ENCODE measurements at places on chromosomes 6 and 20. TPM values are rescaled to one million over a fixed set of nuclear protein-coding genes. Genes with fewer than 3 reads are reported as not detected.

The TMEM200A gene
- 6.6 TPM for total RNA-seq

The CST2 gene
- not detected for total RNA-seq

The ARFGEF3 gene
- total RNA-seq = 1.9 TPM

The TAPBP gene
- 43.6 TPM for total RNA-seq

GRCh38 chr6:113876695-113877094 lies 19.6 kb downstream of the MARCKS start:
- no peak for DNase-seq

DNA sequence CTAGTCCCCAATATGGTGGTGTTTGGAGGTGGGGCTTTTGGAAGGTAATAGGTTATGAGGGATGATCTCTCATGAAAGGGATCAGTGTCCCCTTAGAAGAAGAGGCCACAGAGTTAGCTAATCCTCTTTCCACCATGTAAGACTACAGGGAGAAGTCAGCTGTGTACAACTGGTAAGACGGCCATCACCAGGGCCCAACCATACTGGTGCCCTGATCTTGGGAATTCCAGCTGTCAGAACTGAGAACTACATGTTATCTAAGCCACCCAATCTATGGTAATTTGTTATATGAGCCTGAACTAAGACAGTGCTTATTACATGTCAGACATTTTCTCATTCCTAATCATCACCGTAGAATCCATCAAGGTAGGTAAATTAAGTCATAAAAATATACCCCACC lies 77.7 kb upstream of the ZNF217 start:
- DNase-seq = no peak

DNA sequence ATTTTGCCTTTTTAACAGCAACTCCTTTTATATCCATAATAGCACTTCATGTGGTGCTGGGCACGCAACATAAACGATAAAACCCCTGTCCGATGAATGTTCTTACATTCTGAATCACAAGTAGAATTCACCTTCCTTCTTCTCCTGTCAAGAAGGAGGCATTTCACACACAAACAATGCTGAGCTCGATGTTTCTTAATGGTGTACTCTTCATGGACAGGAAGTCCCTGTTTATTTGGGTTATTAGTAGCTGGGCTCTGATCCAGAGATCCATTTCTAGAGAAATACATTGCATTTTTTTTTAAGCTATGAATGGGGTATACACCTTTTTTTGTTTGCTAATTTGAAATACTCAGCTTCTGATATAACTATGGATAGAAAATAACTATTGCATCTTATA lies 82.4 kb downstream of the PPP1R3G start:
- DNase-seq = no peak

- no peak for DNase-seq
Observed at GRCh38 chr6:157445277-157446009, 64.5 kb downstream of the ZDHHC14 start.

DNA sequence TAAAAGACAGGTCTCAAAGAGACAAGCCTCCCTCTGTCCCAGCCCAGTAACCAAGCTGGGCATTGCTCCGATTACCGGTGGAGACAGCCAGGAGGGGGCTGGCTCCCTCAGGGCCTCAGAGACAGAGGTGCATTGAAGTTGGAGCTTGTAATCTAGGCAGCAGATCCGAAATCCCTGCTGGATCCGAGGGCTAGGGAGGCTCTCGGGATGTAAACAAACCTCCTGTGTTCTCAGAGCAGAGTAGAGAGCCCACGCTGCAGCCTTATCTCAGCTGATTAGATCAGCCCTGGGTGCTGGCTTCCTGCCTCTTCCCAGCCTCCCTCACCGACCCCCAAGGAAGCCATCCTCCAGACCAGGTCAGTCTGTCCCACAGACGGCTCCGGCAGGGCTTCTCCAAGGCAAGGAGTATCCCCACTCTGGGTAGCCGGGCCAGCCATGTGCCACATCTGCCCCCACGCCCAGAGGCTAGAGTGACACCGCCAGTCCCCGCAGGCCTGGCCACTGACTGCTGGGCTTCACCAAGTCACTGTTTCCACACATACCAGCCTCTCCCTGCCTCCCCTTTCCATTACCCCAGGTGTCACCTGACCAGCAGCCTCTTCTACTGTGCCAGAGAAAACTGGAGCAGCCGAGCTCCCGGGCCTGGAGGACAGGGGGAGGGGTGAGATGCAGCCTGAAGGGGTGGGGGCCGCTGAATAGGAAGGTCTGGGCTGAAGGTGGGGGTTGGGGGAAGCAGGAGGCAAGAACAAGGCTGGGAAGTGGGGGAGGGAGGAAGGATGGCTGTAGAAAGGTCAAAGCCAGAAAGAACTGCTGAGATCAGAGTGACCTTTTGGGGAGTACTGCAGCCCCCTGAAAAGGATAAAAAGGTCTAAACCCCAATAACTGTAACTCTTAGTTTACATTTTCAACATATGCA lies 6.0 kb downstream of the SDC4 start:
- peak; percentile 87 for DNase-seq

DNA sequence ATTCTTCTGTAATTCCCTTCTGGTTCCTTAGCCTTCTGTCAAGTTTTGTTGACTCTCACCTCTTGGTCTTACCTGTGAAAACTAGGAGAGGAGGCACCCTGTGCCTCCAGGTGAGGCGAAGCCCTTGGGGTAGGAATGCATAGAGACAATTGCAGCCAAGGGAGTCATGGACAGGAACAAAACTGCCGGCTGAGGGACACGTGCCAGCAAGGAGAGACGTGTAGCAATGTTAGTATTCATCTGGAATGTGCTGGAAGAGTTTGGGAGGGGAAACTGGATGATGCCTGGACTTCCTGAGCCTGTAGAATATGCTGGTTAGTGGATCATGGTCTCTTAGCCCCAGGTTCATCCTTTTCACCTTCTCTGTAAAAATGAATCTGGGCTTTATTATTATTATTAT lies 3.9 kb upstream of the TIAM2 start:
- DNase-seq = no peak

DNA sequence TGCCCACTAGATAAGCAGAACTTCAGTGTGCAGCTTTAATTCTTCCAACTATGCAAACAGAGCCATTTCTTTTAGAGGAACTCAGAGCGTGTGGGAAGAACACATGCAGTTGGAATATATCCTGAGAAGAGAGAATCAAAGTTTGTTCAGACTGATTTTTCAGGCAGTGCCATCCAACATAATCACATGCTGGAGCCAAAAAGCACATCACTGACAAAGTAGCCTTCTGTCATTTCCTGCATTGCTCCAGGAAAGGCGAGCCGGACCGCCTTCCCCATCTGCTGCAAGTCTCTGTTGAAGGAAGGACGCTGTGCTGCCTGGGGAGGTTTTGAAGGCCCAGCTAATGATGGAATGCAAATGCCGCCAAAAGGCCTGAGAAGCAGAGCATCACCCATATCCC lies 98.4 kb downstream of the DOK5 start:
- DNase-seq = no peak

DNA sequence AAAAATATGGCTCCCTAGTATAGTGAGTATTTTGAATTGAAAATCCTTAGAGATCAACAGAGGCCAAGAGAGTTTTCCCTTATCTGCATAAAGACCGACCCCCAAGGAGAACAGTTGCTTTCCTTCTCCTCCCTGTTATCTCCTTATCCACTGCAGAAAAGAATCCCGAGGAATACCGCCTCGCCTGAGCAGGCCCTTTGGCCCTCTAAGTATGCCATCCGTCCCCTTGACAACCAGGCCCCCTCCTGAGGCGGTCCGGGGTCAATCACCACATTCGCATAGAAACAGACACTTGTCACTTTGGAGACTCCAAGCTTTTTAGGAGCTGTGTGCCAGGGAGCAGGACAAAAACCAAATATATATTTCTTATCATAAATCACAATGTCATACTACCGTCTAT lies 15.9 kb upstream of the GGTLC1 start:
- no peak for DNase-seq

- DNase-seq = no peak
Observed at GRCh38 chr6:135941275-135942025, 89.9 kb downstream of the PDE7B start.

GRCh38 chr6:30234356-30234755 lies 21.1 kb upstream of the TRIM26 start:
- no peak for DNase-seq

Measured in breast epithelium (tissue), 4 donors.